Mesenteric fat pad (tissue), 1 donor: ENCODE measurements at places on chromosomes 7 and 10. TPM values are rescaled to one million over a fixed set of nuclear protein-coding genes. Genes with fewer than 3 reads are reported as not detected.

Gene ANLN
- 0.55 TPM for total RNA-seq

Gene PLPP4
- not detected for total RNA-seq

Gene NUP42
- total RNA-seq: 20.8 TPM

Gene HOGA1
- total RNA-seq: 3.8 TPM

Gene ZNF804B
- not detected for total RNA-seq

Gene DEPP1
- total RNA-seq: 566 TPM

Gene CFAP43
- 0.06 TPM for total RNA-seq
